ENCODE measurements at places on chromosomes 1 and 21. TPM values are rescaled to one million over a fixed set of nuclear protein-coding genes. Genes with fewer than 3 reads are reported as not detected.

Gene CADM3
- 4.0 TPM for total RNA-seq

Gene TAL1
- total RNA-seq = 0.04 TPM

GRCh38 chr21:45073301-45074047 lies 906 bp upstream of the ADARB1 start:
- no peaks in the 10 kb centered on the region for H3K36me3 ChIP-seq
- peaks cover 15% of the 10 kb centered on the region for H3K27me3 ChIP-seq
- H3K27ac ChIP-seq = no peak overlapping the region
- H3K4me3 ChIP-seq = peak overlapping the region; percentile 78
- H3K4me1 ChIP-seq = peaks cover 4% of the 10 kb centered on the region

GRCh38 chr21:35237287-35237686 lies 188.2 kb upstream of the RUNX1 start:
- H3K27me3 ChIP-seq = no peaks in the 10 kb centered on the region
- H3K36me3 ChIP-seq = no peaks in the 10 kb centered on the region
- no peak for DNase-seq
- H3K27ac ChIP-seq = no peak overlapping the region
- peaks cover 3% of the 10 kb centered on the region for H3K4me1 ChIP-seq

- H3K27ac ChIP-seq = no peak overlapping the region
- peaks cover 29% of the 10 kb centered on the region for H3K27me3 ChIP-seq
- DNase-seq = peak; percentile 55
- no peak overlapping the region for H3K4me3 ChIP-seq
- no peaks in the 10 kb centered on the region for H3K4me1 ChIP-seq
These were observed 290.2 kb downstream of the SPATA17 start for GRCh38 chr1:217921126-217921904.

All from endodermal cell (in vitro differentiated cells).